ENCODE measurements at places on chromosomes 2 and 18.
A peak's percentile ranks its signal among the peaks of the same experiment; 100 is the strongest.

- DNase-seq, result no peak
These were observed 169.8 kb downstream of the SH3RF3 start for GRCh38 chr2:109298851-109299250.

GRCh38 chr18:22504251-22505030 is 86.7 kb upstream of the CTAGE1 start:
- DNase-seq, result peak; percentile 33

GRCh38 chr2:202635428-202636212 is 851 bp downstream of the FAM117B start:
- DNase-seq, result peak; percentile 88

- peak; percentile 55 for DNase-seq
These were observed 8.2 kb downstream of the GDF7 start for GRCh38 chr2:20674974-20675679.

- DNase-seq, result no peak
These were observed 93.3 kb upstream of the ALKAL2 start for GRCh38 chr2:381181-381580.

DNA sequence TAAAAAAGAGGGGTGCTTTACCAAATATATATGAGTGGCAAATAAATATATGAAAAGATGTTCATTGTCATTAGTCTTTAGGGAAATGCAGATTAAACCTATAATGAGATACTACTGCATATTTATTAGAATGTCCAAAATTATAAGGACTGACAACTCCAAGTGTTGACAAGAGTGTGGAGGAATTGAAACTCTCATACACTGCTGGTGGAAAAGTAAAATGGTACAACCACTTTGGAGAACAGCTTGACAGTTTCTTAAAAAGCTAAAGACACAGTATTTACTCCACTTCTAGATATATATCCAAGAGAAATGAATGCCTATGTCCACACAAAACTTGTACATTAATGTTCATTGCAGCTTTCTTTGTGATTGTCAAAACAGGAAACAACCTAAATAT is 50.4 kb downstream of the PLEK start:
- no peak for DNase-seq

- no peak for DNase-seq
These were observed 52.1 kb downstream of the RBBP8 start for GRCh38 chr18:22985250-22985649.

DNA sequence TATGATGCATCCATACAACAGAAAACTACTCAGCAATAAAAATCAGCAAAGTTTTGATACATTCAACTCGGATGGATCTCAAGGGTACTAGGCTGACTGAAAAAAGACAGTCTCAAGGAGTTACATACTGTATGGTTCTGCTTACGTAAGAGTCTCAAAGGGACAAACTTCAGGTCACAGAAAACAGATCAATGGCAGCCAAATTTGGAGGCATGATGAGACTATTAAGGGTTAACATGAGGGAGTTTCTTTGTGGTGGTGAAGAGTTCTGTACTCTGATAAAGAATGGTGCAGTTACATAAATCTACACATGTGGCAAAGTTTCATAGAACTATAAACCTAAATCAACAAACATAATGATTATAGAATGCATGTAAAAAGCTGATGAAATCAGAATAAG is 81.4 kb downstream of the COBLL1 start:
- no peak for DNase-seq

- DNase-seq, result peak; percentile 38
These were observed 531.5 kb downstream of the TNS1 start for GRCh38 chr2:217471319-217471718.

DNA sequence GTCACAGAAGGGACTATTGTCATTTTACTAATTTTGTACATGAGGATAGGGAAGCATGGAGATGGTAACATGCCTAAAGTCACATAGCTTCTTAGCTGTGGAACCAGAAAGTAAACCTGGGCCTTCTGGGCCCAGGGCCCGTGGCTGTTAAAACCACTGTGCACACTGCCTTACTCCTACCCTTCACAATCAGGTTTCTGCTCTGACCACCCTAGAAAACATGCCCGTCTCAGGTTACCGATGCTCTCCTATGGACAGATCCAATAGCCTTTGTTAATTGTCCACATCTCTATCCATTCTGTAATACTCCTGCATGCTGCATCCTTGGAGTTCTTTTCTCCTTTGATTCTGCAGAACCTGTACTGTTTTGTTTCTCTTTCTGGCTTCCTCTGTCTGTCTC is 79.0 kb upstream of the TACR1 start:
- DNase-seq, result no peak

- no peak for DNase-seq
These were observed 165.4 kb downstream of the MYCN start for GRCh38 chr2:16105669-16106281.

GRCh38 chr2:152046940-152047339 is 51.9 kb downstream of the CACNB4 start:
- DNase-seq, result no peak

GRCh38 chr2:186891185-186891621 is 42.2 kb upstream of the ZSWIM2 start:
- peak; percentile 36 for DNase-seq

GRCh38 chr2:223731503-223731902 is 105.9 kb downstream of the AP1S3 start:
- DNase-seq, result no peak

DNA sequence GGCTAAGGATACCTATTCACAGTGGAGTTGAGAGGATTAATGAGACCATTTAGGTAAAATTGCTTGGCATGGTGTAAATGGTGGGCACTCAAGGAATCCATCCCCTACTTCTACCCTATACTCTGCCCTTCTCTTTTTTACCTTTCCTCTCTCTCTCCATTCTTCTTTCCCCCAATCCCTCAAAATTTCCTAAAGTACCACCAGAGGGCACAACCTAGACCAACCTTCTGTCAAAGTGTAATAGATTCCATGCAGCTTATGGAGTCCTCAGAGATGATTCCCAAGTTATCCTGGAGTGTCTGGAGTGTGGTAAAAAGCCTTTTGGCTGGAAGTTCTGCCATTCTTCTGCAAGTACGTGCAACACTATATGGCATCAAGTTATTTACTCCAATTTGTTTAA is 33.0 kb upstream of the CCDC195 start:
- no peak for DNase-seq

DNA sequence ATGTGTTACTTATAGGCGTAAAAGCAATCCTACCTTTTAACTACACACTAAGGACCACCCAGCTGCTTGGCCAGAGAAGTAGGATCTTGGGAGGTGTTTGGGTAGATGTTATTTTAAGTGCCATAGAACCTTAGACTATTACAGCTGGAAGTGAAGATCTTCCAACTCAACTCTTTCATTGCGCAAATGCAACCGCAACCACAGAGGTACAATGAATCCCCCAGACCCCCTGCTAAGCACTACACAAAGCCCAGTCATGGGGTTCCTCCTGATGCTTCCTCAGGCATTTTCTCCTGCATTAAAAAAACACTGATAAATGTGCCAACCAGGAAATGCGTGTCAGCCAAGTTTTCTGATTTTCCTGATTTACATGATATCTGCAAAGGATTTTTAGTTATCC is 246.0 kb downstream of the LRRTM1 start:
- no peak for DNase-seq

DNA sequence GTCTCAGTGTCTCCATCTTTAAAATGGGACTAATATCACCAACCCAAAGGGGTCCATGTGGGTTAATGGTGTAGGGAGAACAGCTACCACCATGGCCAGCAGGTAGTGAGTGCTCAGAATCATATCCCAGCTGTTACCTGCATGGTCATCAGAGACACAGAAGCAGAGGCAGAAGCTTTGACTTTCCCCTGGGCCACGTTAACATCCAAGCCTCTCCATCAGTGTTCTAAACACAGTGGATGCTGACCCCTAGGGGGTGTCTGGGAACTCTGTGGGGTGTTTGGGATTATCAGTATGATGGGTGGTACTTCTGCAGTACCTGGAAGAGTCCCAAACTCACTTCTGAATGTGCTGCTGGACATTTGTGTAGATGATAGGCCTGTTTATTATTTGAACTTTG is 93.6 kb downstream of the GYPC start:
- DNase-seq, result peak; percentile 3

- no peak for DNase-seq
These were observed 202.1 kb upstream of the UBE2E3 start for GRCh38 chr2:180778291-180778690.
